HS-27A (cell line): ENCODE measurements at places on chromosomes 11 and 22.

GRCh38 chr11:68946416-68947090 is 34.2 kb downstream of the MRGPRD start:
- DNase-seq = no peak

GRCh38 chr11:77821349-77821851 is 456 bp downstream of the AAMDC start:
- peak; percentile 7 for DNase-seq

DNA sequence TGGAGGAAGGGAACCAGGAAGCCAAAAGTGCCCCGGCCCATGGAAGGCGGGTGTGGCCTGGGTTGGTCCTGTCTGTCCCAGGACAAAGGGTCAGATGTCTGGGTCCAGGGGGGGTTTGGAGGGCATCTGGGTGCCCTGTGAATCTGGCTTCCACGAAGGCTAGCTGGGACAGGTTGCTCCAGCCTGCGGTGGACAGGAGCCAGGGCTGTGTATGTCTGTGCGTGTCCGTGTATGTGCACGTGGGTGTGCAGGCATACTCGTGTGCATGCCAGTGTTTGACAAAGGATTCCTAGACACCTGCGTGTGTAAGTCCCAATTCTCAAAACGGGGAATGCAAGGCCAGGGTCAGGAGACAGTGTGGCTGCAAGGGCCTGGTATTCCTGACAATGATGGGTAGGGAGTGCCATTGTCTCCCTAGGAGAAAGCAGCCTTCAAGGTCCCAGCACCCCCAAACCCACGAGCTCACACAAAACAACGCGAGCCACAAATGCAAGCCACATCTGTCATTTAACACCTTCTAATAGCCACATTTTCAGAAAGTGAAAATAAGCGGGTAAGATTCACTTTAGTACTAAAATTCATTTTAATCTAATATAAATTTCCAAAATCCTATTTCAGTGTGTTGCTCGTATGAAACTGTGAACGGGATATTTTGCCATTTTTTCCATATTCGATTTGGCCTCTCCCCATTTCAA is 78.4 kb upstream of the WNT7B start:
- no peak for DNase-seq

GRCh38 chr11:128625326-128625725 is 38.0 kb upstream of the ETS1 start:
- no peak for DNase-seq

- no peak for DNase-seq
Measured at GRCh38 chr11:41413843-41414242, 45.6 kb downstream of the LRRC4C start.

DNA sequence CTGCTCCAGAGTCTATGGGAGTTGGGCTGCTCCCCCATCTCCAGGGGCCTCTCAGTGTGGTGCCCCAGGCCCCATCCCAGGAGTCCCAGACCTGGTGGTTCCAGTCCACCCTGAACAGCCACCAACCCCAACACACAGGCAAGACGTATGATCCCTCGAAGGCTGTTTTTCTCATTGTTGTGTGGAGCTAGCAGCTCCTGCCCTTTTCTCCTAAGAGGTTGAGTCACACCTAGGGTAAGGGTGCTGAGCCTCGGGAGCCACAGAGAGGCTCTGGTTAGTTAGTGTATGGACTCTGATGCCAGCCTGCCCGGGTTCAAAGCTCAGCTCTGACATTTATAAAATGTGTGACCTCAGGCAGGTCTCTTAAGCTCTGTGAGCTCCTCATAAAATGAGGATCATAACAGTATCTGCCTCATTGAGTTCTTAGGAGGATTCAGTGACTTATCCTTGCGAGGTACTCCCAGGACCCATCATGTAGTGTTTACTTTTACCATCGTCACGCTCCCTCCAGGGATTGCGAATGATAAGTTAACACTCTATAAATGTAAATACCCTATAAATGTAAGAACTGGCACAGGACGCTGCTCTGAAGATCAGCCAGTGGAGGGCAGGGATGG is 47.2 kb downstream of the FBLN1 start:
- no peak for DNase-seq

DNA sequence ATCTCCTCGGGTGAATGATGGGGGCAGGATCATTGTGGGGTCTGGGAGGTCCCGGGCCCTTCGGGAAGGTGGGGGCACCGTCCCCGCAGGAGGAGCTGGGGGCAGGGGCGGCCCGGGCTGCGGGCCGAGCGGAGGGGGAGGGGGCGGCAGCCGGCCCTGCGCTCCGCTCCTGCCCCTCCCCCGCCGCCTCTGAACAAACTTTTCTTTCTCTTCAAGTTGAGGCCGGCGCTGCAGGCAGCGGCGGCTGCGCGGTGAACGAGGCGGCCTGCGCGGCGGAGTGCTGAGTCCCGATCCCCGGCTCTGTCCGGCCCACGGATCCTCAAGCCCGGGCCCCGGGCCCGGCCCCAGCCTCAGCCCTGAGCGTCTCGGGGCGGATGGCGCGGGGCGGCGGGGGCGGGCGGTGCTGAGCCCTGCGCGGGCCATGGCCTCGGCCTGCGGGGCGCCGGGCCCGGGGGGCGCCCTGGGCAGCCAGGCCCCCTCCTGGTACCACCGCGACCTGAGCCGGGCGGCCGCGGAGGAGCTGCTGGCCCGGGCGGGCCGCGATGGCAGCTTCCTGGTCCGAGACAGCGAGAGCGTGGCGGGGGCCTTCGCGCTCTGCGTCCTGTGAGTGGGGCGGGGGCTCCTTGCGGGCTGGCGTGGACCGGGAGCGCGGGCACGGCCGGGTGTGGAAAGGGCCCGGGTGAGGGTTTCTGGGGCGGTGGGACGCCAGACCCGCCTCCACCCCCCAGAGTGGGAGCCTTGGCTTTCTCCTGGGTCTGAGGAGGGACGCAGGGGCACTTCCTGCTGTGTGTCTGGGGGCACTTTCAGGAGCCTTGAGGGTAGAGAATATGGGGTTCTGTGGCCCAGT is at the start of gene INPPL1:
Gene INPPL1, plus strand, starts transcription at position 204 of the 847 bp plus-strand sequence. Its CDS starts 218 bp downstream, at position 422.
- no peak for DNase-seq

DNA sequence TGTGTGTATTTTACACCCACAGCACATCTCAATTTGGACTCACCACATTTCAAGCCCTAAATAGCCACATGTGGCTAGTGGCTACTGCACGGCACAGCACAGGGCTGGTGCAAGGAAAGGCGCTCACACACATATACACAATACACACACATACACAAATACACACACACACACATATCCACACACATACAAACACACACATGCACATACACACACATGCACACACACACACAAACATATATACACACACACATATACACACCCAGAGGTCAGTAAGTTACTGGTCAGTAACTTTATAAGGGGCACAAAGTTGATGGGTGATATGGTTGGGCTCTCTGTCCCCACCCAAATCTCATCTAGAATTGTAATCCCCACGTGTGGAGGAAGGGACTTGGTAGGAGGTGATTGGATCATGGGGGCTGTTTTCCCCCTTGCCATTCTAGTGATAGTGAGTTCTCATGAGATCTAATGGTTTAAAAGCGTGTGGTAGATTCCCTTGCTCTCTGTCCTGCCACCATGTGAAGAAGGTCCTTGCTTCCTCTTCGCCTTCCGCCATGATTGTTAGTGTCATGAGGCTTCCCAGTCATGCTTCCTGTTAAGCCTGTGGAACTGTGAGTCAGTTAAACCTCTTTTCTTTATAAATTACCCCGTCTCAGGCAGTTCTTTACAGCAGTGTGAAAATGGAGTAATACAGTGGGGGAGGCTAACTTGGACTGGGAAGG is 37.6 kb upstream of the DKK3 start:
- no peak for DNase-seq

DNA sequence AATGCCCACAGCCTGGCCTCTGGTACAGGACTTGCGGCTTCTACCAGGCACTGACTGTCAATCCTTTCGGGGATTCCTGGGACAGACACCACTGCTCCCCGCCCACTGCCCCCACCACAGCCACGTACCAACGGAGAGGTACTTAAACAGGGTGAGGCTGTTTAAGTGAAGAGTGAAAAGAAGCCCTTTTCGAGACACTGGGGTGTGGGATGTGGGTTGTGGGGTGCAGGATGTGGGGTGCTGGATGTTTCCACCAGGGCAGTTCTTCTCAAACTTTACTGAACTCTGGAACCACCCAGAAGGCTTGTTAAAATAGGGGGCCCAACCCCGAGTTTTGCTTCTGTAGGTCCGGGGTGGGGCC is 34.2 kb upstream of the PRR5 start:
- no peak for DNase-seq

GRCh38 chr22:29463629-29464028 is 16.4 kb upstream of the NEFH start:
- DNase-seq = no peak
